ENCODE measurements at places on chromosomes 12 and 14.

GRCh38 chr14:51582437-51582836 lies 69.3 kb upstream of the FRMD6 start:
- no peak for DNase-seq

DNA sequence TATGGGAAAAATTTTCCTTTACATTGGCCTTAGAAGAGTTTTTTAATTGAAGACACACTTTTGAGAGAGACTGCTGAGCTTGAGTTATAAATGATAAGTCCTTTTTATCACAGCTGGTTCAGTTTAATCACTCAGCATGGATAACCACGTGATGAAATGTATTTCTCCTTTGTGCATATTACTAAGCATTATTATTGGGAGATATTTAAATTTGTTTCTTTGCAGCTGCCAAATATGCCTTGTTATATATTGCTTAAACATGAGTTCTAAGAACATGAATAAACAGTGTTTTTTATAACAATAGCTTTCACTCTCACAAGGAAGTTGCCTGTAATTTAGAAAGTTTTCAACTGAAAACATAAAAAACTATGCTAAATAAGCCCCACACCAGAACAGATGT lies 293.5 kb upstream of the LRFN5 start:
- DNase-seq, result no peak

DNA sequence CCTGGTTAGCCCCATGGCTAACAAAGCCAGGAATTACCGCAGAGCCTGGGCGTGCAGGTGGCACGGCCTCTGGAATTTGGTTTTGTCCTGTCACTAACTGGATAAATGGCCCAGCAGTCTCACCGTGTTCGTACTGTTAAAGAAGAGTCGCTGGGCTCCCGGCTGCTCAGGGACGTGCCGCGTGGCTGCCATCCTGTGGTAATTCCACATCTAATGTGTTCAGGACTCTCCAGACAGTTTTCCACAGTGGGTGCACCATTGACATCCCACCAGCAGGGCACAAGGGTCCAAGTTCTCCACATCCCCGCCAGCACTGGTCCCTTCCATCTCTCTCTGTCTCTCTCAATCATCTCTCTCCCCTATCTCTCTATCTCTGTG lies 19.6 kb downstream of the NOC4L start:
- no peak for DNase-seq

DNA sequence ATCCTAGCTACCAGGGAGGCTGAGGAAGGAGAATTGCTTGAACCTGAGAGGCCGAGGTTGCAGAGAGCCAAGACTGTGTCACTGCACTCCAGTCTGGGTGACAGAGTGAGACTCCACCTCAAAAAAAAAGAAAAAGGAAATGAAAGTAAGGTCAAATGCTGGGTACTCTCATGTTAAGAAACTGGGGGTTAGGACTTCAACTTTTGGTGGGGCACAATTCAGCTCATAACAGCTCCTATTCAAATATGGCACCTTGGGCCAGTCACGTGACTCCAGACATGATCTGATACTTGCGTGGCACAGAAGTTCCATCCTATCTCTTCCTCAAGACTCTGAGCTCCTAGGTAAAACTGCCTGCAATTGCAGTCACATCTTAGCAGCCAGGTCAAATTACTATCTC lies 142.7 kb downstream of the EGLN3 start:
- DNase-seq, result no peak

DNA sequence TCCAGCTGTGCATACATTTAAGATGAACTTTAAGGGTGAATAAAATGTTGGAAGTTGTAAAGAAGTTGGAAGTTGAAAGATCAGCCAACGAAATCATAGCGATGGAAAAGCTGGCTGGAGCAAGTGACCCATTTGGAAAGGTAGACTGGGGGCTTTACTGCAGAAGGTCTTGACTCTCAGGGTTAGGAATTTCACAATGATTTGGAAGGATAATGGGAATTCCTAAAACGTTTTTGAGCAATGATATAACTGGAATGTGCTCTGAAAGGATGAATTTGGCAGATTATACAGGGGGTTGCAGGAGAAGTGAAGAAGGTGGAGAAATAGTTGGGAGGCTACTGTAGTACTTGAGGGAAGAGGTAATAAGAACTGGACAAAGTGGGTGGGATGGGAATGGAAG lies 27.4 kb downstream of the EMP1 start:
- no peak for DNase-seq

DNA sequence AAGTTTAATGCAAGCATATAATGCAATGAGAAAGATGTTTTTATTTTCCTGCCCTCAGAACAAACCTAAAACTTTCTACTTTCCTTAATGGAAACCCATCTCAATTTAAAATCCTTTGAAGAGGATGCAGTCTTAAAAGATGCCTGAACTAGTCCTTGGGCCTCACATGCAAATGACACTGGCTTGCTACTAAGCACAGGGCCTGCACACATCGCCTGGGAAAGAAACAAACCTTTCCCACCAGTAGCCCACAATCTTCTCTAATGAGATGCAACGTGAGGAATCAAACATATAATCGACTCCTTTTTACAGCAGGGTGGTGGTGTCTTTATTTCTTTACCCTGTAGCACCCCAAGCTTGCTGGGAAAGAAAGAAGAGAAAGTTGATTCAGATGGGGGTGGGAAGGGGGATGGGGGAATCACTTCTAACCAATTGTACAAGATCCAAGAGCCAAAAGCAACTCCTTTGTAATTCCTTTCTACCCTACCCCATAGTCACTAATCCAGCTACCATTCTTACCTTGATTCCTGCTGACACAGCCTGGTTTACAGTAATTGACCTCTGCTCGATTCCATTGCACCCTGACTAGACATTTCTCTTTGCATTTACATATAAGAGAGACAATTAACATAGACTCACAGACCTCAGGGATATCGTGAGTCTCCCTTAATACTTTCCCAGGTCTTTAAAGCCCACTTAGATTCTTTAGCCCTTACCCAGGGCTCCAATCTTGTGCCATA lies 69.5 kb upstream of the FERMT2 start:
- DNase-seq, result no peak

- DNase-seq, result no peak
Measured at GRCh38 chr12:32120419-32120818, 13.8 kb downstream of the BICD1 start.

GRCh38 chr12:26919216-26919555 lies 18.6 kb downstream of the INTS13 start:
- no peak for DNase-seq

GRCh38 chr12:47808574-47809365 lies 10.9 kb downstream of the HDAC7 start:
- DNase-seq, result no peak

GRCh38 chr12:34598851-34599529 lies 576.7 kb downstream of the ALG10 start:
- DNase-seq, result no peak
